ENCODE measurements at places on chromosomes 13 and 19.

DNA sequence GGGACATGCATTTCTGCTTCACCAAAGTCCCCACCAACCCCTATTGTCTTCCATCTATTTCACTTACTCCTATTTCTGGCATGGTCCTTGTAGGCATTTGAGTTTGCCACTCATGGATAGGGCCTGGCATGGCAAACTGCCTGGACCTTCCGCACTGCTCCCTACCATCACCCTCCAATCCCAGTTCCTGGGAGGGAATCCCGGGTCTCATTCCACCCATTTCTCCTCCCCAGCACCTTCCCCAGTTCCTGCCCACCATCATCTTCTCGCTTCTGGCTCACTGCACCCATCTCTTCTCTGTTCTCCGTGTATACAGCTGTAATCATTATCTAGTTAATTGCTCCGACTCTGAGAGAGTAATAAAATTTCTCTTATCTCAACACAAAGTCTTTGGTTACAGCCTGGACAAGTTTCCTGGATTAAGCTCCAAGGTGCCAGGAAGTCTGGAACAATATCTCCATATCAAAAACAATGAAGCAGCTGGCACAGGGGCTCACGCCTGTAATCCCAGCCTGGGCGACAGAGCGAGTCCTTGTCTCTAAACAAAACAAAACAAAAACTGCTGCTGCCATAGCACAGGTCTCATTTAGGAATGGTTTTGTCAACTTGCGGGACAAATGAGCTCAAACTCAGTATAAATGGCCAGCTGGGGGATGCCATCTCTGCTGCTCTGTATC lies 17.0 kb upstream of the COX7A1 start:
- no peak for DNase-seq

- no peak for DNase-seq
Observed at GRCh38 chr19:29216021-29216420, 3.1 kb upstream of the UQCRFS1 start.

DNA sequence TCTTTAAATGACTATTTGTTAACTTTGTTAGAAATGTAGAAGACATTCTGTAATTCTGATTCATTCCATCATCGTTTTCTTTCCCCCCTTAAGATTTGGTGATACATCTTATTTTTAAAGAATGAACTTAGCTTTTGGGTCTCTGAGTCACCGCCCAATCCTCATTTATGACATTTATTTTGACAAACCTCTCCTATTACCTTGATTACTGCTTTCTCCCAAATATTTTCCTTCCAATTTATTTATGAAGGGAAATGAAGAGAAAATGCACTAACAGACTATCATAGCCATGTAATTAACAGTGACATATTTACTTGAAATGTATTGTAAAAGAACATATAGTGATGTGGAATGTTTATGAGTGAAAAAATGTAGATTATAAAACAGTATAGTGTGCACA lies 241.6 kb downstream of the DCLK1 start:
- DNase-seq = no peak

DNA sequence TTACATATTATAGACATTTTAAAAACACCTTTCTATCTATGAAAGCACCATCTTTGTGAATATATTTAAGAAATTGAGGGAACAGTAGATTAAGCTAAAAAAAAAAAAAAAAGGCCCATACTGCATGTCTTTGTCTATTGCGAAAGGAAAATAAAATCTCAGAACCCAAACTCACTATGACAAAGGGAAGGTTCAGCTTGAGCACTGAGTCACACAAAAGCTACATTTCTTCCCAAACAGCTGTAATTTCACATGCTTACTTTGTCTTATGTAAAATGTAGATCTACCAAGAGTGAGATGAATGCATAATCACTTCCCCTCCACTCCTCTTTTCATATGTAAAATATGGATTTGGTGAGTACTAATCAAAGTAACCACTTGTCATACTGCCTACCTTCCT lies 640.1 kb upstream of the KLF12 start:
- no peak for DNase-seq

DNA sequence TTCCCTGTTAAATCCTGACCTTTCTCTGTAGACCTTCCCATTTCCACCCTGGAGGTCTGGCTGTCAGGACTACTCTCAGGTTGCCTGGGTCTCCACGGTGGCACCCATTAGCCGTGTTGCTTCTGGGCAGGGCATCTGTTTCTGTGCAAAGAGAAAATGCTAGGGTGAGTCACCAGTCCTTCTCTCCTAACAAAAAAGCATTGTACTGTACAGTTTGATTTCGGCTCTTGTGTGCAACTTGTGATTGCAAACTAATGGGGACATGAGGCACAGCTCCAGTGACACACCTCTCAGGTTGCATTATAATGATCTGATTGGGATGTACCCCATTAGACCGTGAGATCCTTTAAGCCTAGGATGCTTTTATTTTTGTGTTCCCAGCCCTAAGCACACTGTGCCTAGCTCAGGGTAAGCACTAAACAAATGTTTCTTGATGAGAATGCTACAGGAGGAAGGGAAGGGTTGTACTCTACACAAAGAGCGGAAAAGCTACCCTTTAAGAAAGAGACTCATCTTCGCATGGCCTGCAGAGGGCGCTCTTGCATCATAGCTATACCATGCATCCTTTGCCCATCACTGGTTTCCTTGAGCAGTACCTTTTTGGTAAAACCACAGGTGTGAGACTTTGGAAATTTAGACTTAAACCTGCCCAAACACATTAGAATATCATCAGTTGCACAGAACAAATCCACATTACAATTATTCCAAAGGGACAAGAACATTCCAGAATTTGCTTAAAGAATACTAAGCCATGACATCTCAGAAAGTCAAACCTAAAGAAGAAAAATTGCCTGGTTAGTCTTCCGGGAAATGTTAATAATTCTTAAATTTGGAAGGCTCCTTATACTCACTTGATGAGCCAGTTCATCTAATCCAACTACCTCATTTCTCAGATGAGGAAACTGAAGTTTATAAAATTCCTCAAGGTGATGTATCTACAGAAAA lies 20.3 kb upstream of the TRIM13 start:
- peak; percentile 59 for DNase-seq

- no peak for DNase-seq
Observed at GRCh38 chr19:10683064-10683426, 18.2 kb upstream of the QTRT1 start.

DNA sequence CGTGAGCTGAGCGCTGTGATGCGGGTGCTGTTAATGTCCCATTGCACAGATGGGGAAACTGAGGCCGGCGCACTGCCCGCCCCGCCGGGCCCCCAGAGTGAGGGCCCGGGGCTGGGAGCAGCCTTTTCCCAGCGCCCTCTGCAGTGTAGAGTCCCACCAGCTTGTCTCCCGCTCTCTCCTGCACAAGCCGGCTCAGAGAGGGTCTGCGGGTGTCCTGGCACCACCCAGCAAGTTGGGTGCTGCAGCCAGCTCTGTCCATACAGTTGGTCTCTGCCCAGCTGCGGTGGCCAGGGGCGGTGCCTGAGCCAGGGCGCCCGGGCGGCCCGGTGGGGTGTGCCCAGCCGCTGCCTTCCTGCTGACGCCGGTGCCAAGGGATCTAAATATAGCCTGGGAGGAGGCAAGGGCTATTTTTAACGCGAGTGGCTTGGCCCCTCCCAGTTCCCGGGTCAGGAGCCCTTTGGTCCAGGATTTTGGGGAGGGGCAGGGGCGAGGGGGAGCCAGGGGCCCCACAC lies 19.3 kb downstream of the GADD45B start:
- no peak for DNase-seq

DNA sequence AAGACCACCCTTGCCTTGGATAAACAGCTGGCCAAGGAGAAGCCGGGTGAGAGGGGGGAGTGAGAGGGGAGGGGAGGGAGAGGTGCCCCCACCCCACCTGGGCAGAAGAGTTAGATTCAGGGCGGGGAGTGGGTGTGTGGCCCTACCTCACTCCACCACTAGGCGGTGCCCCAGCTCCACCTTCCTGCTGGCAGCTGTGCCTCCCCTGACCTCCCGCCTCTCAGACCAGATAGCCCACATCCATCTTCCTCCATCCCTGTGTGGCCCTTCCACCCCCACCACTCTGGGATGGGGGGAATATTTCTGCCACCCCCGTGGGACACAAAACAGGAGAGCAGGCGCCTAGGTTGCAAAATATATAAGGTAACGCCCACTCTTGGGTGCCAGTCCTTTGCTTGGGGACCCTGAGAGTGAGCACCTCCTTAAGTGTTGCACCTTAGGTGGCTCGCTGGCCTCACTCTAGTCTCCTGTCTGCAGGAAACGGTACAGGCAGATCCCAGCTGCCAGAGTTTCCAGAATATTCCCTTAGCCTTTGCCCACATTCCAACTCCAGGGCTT lies 13.8 kb upstream of the EHD2 start:
- DNase-seq = peak; percentile 52

- DNase-seq = no peak
Observed at GRCh38 chr13:110640591-110641029, 25.3 kb downstream of the NAXD start.

DNA sequence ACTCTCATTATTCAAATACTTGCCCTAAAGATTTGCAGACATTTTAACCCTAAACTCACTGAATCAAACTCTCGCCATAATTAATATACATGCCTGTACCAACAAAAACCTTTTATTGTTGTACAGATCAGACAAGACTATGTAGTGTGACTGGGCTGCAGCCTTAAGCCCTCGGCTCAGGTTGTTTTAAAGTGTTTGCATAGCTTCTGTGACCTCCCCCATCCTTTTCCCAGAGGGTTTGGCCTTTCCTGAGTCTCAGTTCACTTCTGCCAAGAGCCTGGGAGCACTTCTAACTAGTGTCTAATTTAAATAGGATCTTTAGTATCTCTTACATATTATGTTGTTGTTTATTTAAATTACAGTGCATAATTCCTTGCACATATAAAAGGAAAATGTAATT lies 158.2 kb downstream of the HS6ST3 start:
- no peak for DNase-seq

DNA sequence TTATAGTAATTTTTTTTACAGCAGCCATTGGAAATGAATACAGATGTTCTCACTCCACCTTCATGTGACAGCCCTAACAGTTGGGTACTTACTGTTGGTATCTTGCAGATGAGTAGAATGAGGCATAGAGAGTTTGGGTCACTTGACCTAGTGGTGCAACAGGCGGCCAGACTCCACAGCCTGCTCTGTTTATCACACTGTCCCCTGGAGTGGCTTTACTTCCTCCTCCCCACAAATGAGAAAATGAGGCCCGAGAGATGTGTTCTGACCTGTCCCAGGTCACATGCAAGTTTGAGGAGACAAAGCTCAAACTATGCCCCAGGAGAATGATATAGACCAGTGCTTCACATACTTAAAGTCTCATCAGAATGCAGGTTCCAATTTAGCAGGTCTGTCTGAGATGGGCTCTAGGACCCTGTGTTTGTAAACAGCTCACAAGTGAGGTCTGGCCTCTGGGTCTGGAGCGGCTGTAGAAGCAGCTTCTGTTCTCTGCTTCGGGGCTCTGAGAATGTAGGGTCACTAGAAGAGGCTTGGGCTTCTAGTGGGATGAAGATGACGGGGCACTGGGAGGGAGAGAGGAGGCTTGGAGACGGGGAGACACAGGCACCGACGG lies 37.4 kb upstream of the RCBTB2 start:
- no peak for DNase-seq

DNA sequence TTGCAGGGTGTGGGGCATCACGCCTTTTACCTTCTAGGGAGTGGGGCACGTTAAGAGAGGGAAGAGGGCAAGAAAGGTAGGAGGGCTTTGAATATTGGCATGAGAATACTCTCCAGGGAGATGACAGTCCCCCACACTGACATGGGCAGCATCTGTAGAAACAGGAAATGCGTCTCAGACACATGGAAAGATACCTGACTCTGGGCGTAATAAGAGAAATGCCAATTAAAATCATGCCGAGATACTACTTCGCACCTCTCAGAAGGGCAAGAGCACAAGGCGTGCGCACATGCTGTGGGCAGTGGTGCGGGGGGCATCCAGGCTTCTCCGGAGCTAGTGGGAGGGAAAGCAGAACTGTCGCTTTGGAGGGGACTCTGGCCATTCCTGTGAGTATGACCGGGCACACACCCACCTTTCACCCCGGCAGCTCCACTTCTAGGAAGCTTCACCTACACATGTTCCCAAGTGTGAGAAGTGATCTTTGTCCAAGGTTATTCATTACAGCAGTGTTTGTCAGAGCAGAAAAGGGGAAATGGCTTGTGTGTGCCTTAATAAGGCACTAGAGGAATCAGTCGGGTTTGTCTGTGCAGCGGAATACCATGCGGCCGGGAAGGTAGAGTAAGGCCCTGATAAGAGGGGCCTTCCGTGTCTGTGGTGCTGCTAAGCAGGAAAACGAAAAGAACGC lies 99.5 kb downstream of the SIPA1L3 start:
- no peak for DNase-seq

- DNase-seq = peak; percentile 25
Observed at GRCh38 chr19:7970716-7971448, 27.4 kb upstream of the TIMM44 start.

DNA sequence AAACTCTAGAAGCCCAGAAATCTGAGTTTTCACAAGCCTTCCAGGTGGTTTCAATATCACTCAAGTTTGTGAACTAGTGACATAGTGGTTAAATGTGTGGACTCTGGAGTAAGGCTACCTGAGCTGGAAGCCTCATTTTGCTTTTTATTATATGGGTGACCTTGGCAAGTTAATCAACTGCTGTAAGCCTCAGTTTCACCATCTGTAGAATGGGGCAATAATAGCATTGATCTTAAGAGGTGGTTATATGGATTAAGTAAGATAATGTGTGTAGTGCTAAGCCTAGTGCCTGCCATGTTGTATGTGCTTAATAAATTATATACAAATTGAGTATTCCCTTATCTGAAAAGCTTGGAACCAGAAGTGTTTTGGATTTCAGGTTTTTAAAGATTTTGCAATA lies 65.5 kb upstream of the SIAH3 start:
- DNase-seq = no peak

DNA sequence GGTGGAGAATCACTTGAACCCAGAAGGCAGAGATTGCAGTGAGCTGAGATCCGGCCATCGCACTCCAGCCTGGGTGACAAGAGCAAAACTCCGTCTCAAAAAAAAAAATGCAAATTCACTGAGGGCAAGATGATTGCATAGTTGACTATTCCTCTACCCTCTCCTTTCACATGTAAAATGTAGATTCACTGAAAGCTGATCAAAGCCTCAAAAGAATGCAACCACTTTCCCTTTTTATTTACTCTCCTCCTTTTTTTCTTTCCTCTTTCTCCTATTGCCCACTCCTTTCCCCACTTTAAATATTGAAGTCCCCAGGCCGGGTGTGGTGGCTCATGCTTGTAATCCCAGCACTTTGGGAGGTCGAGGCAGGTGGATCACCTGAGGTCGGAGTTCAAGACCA lies 6.3 kb downstream of the TEX101 start:
- DNase-seq = no peak

- DNase-seq = no peak
Observed at GRCh38 chr13:66345971-66346370, 884.2 kb downstream of the PCDH9 start.

GRCh38 chr19:6088602-6089049 lies 21.7 kb downstream of the RFX2 start:
- DNase-seq = no peak

GRCh38 chr13:39322836-39323585 lies 280.0 kb downstream of the LHFPL6 start:
- no peak for DNase-seq

GRCh38 chr19:17348700-17349099 lies 11.3 kb downstream of the GTPBP3 start:
- DNase-seq = no peak

- no peak for DNase-seq
Observed at GRCh38 chr19:10551698-10552301, 8.1 kb downstream of the ATG4D start.

GRCh38 chr19:3633559-3633988 lies 7.0 kb upstream of the CACTIN start:
- DNase-seq = no peak

GRCh38 chr19:57057036-57057686 lies 62.6 kb upstream of the USP29 start:
- no peak for DNase-seq
